Stimulated activated CD4-positive, alpha-beta T cell treated with anti-CD3 and anti-CD28 coated beads, Interleukin-1b, Interleukin-23, amount 100 ng/mL, for 1 hour (primary cell): ENCODE measurements at places on chromosomes 7 and 10.

- DNase-seq = no peak
These were observed 265.0 kb upstream of the GLI3 start for GRCh38 chr7:42502022-42502421.

DNA sequence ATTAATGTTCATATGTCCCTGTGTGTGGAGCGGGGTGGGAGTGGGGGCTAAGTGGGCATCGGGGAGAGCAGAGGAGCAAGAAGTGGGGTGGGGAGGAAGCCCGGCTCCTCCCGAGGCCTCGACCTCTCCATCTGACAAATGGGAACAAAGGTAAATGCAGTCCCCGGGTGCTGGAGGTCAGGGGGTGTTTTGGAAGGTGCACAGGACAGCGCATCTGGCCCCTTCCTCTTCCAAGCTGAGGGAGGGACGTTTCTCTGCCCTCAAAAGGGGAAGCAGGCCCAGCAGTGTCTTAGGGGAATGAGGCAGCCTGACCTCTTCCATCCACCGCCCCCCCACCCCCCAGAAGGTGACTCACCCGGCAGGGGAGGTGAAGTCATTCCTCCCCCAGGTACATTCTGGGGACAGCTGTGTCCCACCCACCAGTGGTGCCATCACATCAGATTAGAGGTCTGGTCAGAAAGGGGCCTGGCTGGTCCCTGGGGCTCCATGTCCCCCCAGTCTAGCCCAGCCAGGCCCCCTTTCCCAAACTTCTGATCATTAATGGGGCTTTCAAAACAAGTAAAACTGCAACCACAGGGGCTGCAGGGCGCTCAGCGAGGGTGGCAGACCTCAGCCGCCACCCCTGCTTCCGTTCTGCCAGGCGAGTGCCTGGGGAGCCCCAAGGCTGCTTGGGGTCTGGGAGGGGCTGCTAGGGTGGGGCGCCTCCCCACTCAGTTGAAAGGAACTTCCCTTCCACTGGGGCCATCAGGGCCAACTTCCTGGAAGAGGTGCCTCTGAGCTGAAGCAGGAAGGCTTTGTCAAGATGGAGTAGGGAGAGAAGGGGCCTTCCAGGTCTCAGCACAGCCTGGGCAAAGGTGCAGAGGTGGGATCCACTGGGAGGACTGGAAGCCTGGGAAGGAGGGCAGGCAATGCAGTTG, 10.8 kb downstream of the LFNG start:
- no peak for DNase-seq

GRCh38 chr10:103542764-103543616, 49.5 kb downstream of the NEURL1 start:
- DNase-seq = no peak

GRCh38 chr7:22726345-22726906, 574 bp upstream of the IL6 start:
- no peak for DNase-seq

- no peak for DNase-seq
These were observed 138.6 kb downstream of the NRF1 start for GRCh38 chr7:129750091-129750490.
